ENCODE measurements at places on chromosomes 13 and 19. TPM values are rescaled to one million over a fixed set of nuclear protein-coding genes. Genes with fewer than 3 reads are reported as not detected.

DNA sequence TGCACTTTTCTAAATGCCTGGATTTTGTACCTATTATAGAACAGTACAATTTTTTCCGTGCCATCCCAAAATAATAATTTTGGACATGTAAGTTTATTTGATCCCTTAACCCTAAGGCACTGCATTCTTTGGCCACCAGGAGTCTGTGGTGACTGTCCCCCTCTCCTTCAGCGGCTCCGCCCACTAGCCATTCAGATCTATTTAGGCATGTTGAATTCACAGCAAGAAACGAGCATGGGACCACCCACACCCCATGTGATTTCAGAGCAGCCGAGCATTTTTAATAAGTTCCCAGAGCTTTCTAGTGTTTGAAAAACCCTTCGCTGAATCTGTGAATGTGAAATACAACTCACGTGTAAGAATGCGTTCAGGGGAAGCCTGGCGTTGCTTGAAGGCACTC, 567.5 kb downstream of the MYO16 start:
- H3K36me3 ChIP-seq = no peaks in the 10 kb centered on the region
- H3K4me1 ChIP-seq = no peaks in the 10 kb centered on the region
- H3K27ac ChIP-seq = no peak overlapping the region

DNA sequence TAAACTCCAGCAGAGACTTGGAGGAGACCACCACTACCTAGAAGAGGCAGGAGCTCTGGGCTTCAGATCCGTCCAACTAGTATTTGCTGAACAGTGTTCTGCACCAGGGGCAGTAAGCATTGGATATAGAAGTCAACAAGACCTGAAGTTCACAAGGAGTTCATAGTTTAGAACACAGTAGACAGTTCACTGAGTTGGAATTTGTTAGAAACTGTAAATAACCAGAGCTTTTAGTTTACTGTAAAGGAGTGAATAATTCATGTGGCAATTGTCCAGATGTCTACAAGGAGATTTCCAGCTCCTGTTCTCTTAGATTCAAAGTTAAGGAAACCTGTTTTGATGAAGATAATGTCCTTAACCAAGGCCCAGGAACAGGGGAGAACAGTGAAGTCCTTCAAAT, 128.9 kb downstream of the COG6 start:
- no peak for DNase-seq
- H3K4me1 ChIP-seq = no peaks in the 10 kb centered on the region
- no peak overlapping the region for H3K4me3 ChIP-seq
- no peak overlapping the region for H3K27ac ChIP-seq

GRCh38 chr13:49972709-49973108, 24.1 kb upstream of the TRIM13 start:
- no peaks in the 10 kb centered on the region for H3K36me3 ChIP-seq
- H3K27me3 ChIP-seq = no peaks in the 10 kb centered on the region
- H3K27ac ChIP-seq = peak overlapping the region; percentile 13
- no peak overlapping the region for H3K4me3 ChIP-seq
- no peaks in the 10 kb centered on the region for H3K4me1 ChIP-seq
- DNase-seq = no peak

DNA sequence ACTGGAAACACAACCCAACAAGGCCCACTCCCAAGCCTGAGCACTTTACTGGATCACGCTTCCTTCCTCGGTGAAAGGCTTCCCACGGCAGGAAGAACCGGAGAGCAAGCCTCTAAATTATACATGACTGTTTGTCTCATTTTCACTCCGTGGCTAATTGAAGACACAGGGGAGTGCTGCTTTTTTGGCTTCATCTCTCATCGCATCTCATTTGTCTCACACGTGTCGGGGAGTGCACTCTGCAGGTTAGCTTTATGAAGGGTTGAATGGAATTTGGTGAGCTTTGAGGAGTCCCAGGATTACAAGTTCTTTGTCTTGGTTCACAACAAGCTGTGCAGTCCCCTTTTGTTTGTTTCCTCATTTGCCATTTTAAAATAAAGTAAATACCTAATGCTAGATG, 544.6 kb downstream of the GPC6 start:
- no peaks in the 10 kb centered on the region for H3K27me3 ChIP-seq
- no peak for DNase-seq
- H3K36me3 ChIP-seq = no peaks in the 10 kb centered on the region
- H3K4me3 ChIP-seq = no peak overlapping the region

Gene DNM2
- 450 TPM for total RNA-seq

Gene ZNF541
- total RNA-seq = 0.21 TPM

Gene ANKLE1
- total RNA-seq = 0.44 TPM
